ENCODE measurements at places on chromosomes 7 and 10.

DNA sequence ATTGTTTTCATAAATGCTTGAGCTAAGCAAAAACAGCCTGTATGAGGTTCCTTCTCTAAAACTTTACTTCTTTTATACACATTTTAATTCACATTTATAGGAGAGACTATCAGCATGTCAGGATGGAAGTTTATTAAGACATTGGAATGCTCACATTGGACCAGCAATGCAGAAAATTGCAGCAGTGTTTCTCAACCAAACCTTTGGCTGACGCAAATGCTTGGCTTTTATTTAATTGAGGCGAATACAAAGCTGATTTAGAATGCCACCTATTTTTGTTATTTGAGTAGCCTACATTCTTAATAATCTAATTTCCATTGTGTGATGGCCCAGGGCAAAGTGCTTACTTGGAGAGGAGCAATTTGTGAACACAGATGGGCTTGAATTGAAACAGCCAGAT is 283.2 kb downstream of the ARL4A start:
- no peak for DNase-seq

GRCh38 chr7:103811997-103812396 is 177.5 kb downstream of the RELN start:
- DNase-seq, result no peak

DNA sequence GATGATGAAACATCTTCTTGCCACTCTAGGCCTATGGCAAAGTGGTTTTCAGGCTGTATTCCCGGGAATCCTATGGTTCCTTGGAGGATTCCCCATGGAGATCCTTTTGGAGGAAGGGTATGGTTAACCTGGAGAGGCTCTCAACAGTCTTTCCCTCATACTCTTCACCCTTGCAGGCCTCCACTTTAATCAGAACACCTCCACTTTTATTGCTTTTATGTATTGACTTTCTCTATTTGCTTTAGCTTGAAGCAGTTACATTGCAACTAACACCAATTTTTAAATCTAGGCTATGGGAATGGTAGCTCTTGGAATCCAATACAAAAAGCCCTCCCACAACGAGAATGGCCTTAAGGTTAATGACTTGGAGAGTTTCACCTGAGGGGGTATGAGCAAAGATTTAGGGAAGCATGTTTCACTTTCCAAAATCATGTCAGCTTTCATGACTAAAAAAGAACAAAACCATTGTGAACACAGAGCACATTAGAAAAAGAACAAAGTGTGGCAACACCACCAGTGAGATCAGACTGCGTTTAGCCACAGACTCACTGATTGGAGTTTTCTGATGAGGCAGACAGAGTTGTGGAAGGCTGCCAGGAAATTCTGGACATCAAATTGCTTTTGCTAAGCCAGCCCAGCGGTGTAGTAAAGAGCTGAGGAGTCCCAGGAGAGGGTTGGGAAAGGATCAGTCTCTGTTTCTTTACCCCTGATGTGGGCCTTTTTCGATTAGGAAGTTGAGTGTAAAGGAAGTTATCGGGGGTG is 130.4 kb upstream of the BMPER start:
- DNase-seq, result no peak

DNA sequence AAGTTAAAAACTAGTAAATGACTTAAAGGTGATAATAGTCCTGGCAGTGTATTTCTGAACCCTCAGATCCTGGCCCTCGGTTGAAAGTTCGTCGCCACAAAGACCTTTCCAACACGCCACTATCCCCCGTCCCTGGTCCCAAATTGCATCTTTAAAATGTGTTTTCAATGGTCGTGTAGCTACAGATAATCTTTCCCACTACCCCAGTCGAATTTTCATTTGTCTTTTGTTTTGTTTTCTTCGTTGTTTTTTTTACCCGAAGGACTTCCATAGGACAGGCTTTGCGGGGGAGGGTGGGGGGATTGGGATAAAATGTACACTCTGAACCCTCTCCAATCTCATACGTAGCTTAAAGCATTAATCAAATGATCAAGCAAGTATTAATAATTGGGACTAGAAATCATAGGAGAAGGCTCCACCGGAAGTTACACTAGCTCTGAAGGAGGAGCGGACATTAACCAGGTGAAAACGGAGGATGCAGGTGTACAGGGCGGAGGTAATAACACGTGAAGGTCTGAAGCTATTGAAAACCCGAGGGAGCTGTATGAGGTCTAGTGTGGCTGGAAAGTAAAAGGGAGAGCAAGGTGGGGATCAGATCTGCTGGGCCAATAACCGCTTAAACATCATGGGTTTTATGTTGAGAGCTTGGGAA is 32.8 kb upstream of the PHF14 start:
- no peak for DNase-seq

- DNase-seq, result no peak
These were observed 55.1 kb downstream of the FZD1 start for GRCh38 chr7:91319351-91319750.

- DNase-seq, result peak; percentile 76
These were observed 3.0 kb downstream of the LAMB1 start for GRCh38 chr7:107999779-108000560.
